ENCODE measurements at places on chromosomes 3 and 15.

DNA sequence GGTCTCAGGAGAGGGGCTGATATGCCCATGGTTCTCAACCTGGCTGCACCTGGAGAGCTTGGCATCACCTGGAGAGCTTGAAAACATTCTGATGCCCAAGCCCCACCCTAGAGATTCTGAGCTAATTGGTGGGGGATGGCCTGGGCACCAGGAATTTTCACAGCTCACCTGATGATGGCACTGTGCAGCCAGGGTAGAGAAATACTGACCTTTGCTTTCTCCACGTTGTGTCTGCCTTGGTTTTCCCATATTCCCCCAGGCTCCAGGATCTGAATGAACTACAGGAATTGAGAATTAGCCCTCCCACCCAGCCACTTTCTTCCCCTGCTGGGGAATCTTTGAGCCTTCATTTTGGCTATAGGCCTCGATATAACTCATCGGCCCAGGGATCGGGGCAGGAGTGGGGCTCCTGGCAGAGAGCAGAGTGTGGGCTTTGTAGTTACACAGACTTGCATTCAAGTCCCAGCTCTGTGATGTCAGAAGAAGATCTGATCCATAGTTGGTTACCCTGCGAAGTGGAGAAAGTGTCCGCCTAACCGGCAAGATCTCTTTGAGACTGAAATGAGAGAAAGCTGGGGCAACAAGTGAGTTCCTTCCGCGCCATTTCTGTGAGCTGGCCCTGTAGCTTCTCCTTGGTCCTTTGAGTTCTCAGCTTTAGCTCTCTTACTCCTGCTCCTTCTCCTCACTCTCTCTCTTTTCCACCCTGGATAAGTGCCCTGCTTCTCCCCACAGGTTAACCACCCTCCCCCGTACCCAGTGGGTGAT is 33.1 kb upstream of the UBE2Q2 start:
- DNase-seq = no peak

DNA sequence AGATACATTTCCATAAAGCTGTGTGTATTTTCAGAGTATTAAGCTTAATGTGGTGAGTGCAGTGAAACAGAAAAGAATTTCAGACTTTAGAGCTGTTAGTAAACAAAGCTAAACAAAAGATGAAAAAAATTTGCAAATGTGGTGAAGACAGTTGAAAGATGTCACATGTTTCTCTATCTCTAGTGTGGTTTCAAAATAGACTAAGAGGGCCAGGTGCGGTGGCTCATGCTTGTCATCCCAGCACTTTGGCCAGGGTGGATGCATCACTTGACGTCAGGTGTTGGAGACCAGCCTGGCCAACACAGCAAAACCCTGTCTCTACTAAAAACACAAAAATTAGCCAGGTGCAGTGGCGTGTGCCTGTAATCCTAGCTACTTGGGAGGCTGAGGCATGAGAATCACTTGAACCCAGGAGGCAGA is 466.0 kb upstream of the NR2F2 start:
- no peak for DNase-seq

GRCh38 chr3:112397556-112397955 is 64.6 kb downstream of the CD200 start:
- no peak for DNase-seq

GRCh38 chr15:61196711-61197586 is 32.2 kb downstream of the RORA start:
- DNase-seq = no peak

DNA sequence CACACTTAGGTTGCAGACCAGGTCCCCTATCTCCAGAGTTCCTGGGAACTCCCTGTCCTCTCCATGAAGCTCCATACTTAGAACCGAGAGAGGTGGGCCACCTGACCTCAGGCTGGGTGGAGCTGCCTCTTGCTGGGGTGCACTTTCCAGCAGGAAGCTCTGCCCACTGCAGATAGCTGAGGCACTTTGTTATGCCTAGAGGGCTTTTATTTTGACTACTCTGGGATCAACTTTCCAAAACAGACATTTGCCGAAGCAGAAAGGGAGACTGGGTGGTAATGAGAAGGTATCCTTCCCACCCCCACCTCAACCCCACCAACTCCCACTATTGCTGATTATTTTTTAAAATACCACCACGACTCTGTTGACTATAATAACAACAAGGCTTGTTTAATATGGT is 54.7 kb downstream of the CLDN11 start:
- DNase-seq = no peak

- DNase-seq = no peak
Measured at GRCh38 chr15:61840090-61840489, 220.2 kb downstream of the VPS13C start.

DNA sequence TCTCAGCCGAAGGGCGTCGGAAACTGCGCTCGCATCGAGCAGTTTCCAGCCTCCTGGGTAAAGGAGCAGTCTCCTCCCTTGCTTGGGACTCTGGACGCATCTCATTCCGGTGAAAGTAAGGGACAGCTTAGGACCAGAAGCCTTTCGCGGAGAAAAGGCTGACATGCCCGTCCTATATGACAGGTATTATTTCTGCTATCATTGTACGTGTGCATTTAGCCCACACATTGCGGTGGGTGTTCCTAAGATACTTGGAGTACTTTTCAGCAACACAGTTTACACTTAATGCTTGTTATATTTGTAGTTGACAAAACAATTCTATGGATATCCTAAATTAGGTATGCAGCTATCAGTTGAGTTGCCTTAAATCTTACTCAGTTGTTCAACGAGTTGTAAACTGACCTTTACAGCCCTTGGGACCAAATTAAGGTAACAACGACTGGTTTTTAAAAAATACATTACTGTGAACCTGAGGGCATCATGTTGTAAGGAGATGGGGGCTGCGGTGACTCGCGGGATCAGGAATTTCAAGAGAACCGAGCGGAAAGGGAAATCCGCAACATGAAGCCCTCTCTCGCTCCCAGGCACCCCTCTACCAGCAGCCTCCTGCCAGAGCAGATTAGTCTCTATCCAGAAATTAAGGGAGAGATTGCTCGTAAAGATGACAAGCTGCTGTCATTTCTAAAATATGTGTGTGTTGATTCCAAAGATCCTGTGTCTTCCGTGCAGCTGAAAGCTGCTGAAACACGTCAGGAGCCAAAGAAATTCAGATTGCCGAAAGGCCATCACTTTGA is 632 bp upstream of the COPS2 start:
- no peak for DNase-seq

DNA sequence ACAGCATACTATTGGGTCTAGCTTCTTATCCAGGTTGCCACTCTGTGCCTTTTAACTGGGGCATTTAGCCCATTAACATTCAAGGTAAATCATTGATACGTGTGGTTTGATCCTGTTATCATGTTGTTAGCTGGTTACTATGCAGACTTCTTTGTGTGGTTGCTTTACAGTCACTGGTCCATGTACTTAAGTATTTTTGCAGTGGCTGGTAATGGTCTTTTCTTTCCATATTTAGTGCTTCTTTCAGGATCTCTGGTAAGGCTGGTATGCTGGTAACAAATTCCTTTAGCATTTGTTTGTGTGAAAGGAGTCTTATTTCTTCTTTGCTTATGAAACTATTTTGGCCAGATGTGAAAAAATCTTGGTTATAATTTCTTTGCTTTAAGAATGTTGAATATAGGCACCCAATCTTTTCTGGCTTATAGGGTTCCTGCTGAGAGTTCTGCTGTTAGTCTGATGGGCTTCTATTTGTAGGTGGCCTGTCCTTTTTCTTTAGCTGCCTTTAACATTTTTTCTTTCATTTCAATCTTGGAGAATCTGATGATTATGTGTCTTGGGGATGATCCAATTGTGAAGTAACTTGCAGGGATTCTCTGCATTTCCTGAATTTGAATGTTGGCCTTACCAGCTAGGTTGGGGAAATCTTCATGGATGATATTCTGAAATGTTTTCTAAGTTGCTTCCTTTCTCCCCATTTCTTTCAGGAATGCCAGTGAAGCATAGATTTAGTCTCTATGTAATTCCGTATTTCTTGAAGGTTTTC is 39.3 kb downstream of the CCR1 start:
- no peak for DNase-seq

- DNase-seq = no peak
Measured at GRCh38 chr3:194057570-194058188, 78.3 kb upstream of the HES1 start.

- DNase-seq = no peak
Measured at GRCh38 chr3:143495527-143495926, 352.7 kb downstream of the SLC9A9 start.

DNA sequence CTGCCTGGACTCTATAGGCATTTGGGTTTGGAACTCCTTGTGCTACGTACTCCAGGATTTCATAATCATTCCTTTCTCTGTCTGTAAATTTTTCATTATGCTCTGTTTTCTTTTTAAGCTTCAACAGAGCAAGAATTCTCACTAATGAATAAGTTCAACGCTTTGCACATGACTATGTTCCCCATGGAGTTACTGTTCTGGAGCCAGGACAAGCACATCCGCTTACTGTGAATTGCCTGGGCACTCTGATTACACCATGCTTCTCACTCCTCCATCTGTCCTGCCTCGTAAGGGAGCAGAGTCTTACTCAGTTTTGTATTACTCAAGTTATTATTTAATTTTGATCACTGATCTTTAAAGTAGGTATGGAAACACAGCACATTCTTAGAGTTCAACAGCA is 472.7 kb downstream of the RAP2B start:
- no peak for DNase-seq

- no peak for DNase-seq
Measured at GRCh38 chr3:46565607-46566039, 479 bp downstream of the LRRC2 start.

- no peak for DNase-seq
Measured at GRCh38 chr15:70437882-70438451, 325.4 kb downstream of the UACA start.

GRCh38 chr3:16404349-16404895 is 109.1 kb downstream of the RFTN1 start:
- no peak for DNase-seq

DNA sequence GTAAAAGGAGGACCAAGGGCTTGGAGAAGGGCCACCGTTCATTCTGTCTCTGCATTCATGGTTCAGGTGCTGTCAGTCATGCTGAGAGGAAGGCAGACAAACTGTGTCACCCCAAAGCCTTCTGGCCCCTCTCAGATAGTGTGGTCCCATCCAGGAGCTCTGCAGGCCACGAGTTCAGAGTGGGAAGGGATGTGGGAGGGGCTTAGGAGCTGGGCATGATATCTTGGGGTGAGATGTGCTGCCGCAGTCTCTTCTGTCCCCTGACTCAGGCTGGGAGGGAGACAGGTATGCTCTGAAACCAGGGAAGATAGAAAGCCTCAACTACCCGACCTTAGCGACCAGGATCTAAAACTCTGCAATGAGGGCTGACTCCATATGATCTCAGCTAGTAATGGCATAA is 19.6 kb upstream of the MYO1E start:
- no peak for DNase-seq

- no peak for DNase-seq
Measured at GRCh38 chr15:96690733-96691132, 360.2 kb downstream of the NR2F2 start.

DNA sequence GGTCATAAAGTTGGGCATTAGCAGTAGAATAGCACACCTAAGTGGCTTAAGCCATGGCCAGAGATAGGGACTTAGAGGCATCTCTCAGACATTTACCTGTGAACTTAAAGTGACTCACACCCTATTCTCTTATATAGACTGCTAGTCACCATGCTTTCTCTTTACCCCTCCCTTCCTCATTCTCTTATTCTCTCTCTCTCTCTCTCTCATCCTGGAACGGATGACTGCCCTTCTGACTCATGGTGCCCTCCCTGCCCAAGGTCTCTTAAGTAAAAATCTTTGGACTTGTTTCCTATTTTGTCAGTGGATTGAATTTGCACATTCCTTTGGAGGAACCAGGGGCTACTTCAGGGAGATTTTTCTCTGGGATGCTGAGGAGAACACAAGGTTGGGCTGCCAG is 58.8 kb downstream of the NPAP1 start:
- no peak for DNase-seq

DNA sequence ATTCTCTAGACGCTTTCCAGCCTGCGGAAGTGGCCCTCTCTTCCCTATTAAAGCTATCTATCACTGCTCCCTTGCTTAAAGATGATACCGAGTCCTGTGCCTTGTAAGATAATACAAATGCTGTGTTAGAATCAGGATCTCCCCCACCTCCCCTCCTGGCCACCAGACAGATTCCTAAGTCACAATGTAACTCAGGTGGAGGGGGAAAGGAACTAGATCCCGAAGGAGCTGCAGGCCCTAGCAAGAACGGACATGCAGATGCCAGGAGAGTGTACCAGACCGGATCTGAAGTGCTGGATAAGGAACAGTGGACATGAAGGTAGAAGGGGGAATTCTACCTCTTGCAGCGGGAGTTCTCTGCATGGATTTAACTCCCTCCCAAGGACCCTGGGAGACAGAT is 230.7 kb upstream of the LYSMD4 start:
- no peak for DNase-seq

DNA sequence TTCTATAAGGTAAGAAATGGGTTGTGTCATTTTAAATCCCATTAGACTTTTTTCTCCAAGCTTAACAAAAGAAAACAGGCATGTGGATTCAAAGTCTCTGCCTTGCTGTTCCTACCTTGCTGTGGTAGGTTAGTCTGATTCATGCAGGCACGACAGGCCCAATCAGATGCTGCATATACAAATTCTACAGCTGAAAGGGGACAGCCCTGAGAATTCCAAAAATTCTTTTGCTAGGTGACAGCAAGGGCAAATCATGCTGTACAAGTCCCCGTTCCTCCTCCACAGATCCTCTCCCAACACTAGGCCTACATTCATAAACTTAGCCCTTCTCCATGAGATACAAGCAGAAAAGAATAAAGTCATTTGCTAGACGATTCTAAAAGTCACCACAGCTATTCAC is 161.2 kb upstream of the THBS1 start:
- no peak for DNase-seq

GRCh38 chr3:138297876-138298275 is 31.8 kb downstream of the NME9 start:
- DNase-seq = no peak

DNA sequence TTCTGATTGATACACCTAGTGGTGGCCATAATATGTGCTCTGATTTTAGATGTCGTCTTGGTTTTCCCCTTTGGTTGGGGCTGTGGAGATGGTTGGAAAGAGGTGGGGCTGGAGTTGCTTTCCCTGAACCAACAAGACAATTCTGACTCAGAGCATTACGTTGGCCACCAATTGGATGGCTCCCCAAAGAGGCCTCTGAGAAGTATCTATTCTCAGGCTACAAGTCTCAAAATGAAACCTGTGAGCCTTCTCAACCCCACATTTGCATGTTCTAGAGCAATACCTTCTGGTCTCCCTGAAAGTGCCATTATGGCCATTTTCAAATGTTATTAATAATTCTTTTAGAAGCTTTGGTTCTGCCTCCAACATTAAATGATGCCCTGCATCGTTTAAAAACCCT is 188.4 kb upstream of the WNT5A start:
- no peak for DNase-seq
